Naive B cell (primary cell): ENCODE measurements at places on chromosomes 12 and 14. TPM values are rescaled to one million over a fixed set of nuclear protein-coding genes. Genes with fewer than 3 reads are reported as not detected.

- no peak for DNase-seq
Observed at GRCh38 chr12:84421103-84421502, 491.5 kb downstream of the SLC6A15 start.

DNA sequence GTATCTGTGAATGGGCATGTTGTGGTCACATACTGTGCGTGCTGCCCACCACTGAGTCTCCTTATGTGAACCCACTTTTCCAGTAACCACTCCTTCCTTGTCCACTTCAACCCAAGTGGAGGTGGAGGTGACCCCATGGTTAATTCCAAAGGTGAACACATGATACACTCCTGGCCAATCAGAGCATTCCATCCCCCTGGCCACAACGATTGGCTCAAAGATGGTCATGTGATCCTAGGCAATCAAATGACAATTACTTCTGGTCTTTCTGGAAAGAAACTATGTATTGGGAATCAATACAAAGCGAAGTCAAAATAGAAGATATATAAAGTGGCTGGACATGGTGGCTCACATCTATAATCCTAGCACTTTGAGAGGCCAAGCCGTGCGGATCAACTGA, 20.2 kb upstream of the CCDC60 start:
- no peak for DNase-seq

- no peak for DNase-seq
Observed at GRCh38 chr12:50549885-50550284, 45.1 kb downstream of the DIP2B start.

- no peak for DNase-seq
Observed at GRCh38 chr12:34399631-34400410, 377.5 kb downstream of the ALG10 start.

Gene GCH1
- 18.8 TPM for polyA plus RNA-seq
